Activated CD4-positive, alpha-beta memory T cell treated with anti-CD3 and anti-CD28 coated beads, Interleukin-2, amount 10 ng/mL, durations not matched to agents 7 days and 5 days (primary cell): ENCODE measurements at places on chromosomes 5 and 9.

- no peak for DNase-seq
Observed at GRCh38 chr5:173637340-173637739, 20.9 kb upstream of the BOD1 start.

- DNase-seq: no peak
Observed at GRCh38 chr5:6076341-6077239, 301.8 kb downstream of the MED10 start.

GRCh38 chr5:32794086-32794485, 83.0 kb downstream of the NPR3 start:
- DNase-seq: no peak

DNA sequence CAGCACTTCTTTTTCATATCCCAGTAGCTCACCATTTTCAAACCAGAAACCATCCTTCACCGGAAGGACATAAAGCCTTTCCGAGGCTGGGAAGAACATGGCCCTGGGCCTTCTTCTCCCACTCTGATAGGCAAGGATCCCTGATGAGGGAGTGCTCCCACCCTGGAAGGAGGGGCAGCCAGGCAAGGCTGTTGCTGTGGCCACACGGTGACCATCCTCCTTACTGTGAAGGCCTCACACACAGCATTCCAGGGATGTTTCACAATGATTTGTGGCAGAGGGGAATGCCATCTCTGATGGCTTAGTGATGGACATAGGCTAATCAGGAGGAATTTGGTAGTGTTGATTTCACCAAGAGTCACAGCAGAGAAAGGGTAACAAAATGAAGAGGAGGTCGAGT, 130.7 kb downstream of the ADAMTS12 start:
- DNase-seq: no peak

GRCh38 chr5:13992795-13993194, 48.3 kb upstream of the DNAH5 start:
- DNase-seq: no peak

- no peak for DNase-seq
Observed at GRCh38 chr5:99104538-99105132, 175.8 kb upstream of the CHD1 start.

GRCh38 chr9:126456441-126457174, 130.0 kb downstream of the MVB12B start:
- no peak for DNase-seq
